ENCODE measurements at places on chromosomes 7 and 10. TPM values are rescaled to one million over a fixed set of nuclear protein-coding genes. Genes with fewer than 3 reads are reported as not detected.

Gene PKD2L1
- not detected for total RNA-seq

Gene ELN
- not detected for total RNA-seq

Gene STK31
- total RNA-seq = 0.76 TPM

Gene CCDC172
- total RNA-seq = not detected

Gene PDGFA
- total RNA-seq = 7.3 TPM

Gene NUDT13
- 4.6 TPM for total RNA-seq

Gene AKR1C4
- not detected for total RNA-seq

Gene RNF32
- 2.9 TPM for total RNA-seq

Measured in activated B cell treated with CpG ODN at 0.5 μM for 24 hours (primary cell).